ENCODE measurements at places on chromosomes 12 and 14. TPM values are rescaled to one million over a fixed set of nuclear protein-coding genes. Genes with fewer than 3 reads are reported as not detected.

DNA sequence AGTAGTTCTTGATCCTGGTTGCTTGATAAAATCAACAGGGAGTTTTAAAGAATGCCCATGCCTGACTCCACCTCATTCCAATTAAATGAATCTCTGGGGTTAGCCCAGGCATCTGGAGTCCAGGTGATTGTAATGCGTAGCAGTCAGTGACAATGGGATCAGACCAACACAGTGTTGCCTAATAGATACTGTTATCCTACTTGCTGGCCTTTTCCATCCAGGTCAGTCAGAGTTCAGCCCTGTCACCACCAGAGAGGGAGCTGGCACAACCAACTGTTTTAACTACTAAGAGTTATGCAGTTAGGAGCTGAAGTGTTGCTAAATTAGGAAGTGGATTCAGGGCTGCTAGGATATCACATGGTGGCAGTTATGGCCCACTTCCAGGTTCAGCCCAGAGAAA, 107.1 kb downstream of the GPR135 start:
- H3K36me3 ChIP-seq = no peaks in the 10 kb centered on the region
- H3K4me1 ChIP-seq = peaks cover 5% of the 10 kb centered on the region
- no peak for DNase-seq
- H3K4me3 ChIP-seq = no peak overlapping the region
- H3K27ac ChIP-seq = no peak overlapping the region

DNA sequence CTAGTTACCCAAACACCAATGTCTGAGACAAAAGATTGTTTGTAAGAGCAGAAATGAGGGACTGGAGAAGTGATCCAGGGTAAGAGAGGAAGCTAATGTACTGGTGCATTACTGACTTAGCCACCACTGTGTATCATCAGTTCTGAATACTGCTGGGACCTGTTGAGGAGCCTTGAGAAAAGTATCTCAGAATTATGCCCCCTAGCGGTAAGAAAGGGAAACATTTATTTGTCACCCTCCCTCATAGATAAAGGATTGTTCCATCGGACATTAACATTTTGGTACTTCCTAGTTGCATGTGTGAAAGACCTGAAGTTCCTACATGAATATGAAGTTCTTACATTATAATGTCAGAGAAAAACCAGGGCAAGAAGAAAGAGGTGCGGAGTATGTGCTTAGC, 612.5 kb downstream of the FSCB start:
- H3K27me3 ChIP-seq = no peaks in the 10 kb centered on the region
- no peak for DNase-seq
- H3K27ac ChIP-seq = no peak overlapping the region
- H3K4me3 ChIP-seq = no peak overlapping the region
- no peaks in the 10 kb centered on the region for H3K4me1 ChIP-seq

DNA sequence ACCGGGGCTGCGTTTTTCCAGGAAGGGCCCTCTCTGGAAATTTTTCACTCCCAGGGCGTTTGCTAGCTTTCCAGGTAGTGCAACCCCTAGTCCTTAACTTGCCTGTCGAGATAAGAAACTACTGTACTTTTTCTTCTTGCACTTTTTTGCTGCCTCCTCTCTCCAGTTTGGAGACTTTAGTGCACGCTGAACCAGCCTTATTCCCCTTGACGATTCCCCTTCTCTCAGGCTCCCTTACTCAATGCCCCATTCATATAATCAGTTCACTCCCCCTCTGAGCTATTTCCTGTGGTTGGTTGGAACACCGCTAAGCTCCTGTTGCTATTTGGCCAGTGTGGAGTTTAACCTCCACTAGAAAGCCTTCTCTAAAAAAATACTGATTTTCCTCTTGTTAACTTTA, 682 bp downstream of the CREBL2 start:
- no peak for DNase-seq
- H3K4me1 ChIP-seq = no peaks in the 10 kb centered on the region
- H3K36me3 ChIP-seq = no peaks in the 10 kb centered on the region
- H3K4me3 ChIP-seq = peak overlapping the region; percentile 58
- H3K27me3 ChIP-seq = no peaks in the 10 kb centered on the region

GRCh38 chr14:88746052-88746451, 46.7 kb downstream of the EML5 start:
- H3K4me3 ChIP-seq = no peak overlapping the region
- H3K36me3 ChIP-seq = no peaks in the 10 kb centered on the region
- DNase-seq = no peak
- no peak overlapping the region for H3K27ac ChIP-seq
- H3K27me3 ChIP-seq = no peaks in the 10 kb centered on the region
- no peaks in the 10 kb centered on the region for H3K4me1 ChIP-seq

- no peaks in the 10 kb centered on the region for H3K27me3 ChIP-seq
- H3K27ac ChIP-seq = peak overlapping the region; percentile 94
- DNase-seq = no peak
- peaks cover 20% of the 10 kb centered on the region for H3K4me1 ChIP-seq
- H3K36me3 ChIP-seq = no peaks in the 10 kb centered on the region
Measured at GRCh38 chr12:120262852-120263747, 2.4 kb downstream of the PXN start.

DNA sequence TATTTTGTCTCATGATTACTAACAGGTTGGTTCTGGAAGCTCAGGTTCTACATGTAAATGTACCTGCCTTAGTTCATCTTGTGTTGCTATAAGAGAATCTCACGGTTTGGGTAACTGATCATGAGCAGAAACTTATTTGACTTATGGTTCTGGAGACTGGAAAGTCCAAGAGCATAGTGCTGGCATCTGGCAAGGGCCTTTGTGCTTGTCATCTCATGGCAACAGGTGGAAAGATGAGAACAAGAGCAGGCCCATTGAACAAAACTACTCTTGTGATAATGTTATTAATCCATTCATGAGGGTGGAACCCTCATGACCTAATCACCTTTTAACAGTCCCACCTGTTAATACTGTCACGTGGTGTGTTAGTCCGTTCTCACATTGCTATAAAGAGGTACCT, 23.3 kb downstream of the MIPOL1 start:
- H3K4me1 ChIP-seq = no peaks in the 10 kb centered on the region
- no peak overlapping the region for H3K4me3 ChIP-seq
- no peaks in the 10 kb centered on the region for H3K27me3 ChIP-seq
- no peak overlapping the region for H3K27ac ChIP-seq

The RNASE7 gene
- total RNA-seq = not detected

The KRT75 gene
- total RNA-seq = not detected

All from prostate gland (tissue), 2 donors.